CD4-positive, alpha-beta T cell treated with Interleukin-4 for 1 hour (primary cell): ENCODE measurements at places on chromosomes 2 and 18.

GRCh38 chr2:191611614-191612013, 66.3 kb upstream of the NABP1 start:
- no peak for DNase-seq

DNA sequence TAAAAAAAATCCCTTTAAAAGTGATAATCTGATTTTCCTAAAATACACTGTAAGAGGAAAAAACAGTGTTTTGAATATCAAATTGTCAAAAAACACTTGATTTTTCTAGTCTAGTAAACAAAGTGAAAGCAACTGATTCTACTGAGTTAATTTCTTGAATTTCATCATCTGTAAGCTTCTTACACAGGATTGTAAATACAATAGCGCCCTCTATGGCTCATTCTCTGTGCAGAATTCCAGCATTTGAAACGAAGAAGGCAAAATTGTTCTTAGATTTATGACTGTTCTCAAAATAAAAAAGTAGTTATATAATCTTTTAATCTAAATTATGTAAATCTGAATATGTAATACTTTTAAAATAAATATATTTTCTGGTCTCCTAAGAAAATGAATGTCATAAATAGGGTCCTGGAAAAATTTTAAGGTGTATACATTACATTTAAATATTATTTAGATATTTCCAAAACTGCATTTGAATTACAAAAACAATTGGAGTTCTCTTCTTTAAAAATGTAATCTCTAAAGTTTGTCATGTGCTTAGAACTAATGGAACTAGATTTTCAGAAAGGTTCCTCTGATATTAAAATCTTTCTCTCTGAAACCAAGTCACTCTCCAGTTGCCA, 176.9 kb upstream of the MC4R start:
- DNase-seq: no peak

DNA sequence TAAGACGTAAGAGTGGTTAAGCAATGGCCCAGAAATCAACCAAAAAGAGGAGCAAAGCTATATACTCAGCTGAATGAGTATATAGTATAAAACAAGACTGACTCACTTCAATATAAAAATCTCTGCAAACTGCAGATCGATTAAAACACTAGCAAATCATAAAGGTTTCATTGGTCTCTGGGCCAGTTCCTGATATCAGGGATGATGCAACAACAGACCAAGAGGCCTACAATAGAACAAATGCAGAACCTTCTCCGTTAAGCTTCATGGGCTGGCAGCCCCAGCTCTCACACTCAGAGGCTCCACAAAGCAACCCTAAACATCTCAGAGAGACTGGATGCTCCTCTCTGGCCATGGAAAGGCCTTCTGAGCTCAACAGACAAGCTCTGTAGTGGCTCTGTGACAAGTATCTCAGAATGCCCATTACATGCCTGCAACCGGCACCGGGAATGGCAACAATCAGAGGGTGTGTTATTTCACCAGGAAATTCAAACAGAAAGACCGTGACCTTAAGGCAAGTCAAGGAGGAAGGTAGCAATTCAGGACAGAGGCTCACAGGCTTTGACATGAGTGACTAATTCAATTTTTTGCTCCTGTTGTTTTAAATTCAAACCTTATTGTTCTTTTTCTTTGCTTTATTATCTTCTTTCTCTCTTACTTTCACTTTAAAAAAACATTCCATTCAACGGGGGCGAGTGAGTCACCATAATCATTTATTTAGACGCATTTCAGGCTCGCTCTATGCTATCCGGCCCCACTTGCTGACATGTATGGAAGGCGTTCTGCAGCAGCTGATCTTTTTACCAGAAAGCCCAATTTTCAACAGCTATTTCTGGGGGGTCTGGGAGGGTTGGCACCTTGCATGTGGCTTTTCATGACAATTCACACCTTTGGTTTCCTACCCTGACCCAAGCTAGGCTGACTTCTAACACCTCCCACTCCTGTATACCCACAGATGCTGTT, 15.1 kb downstream of the CYRIA start:
- peak; percentile 18 for DNase-seq

DNA sequence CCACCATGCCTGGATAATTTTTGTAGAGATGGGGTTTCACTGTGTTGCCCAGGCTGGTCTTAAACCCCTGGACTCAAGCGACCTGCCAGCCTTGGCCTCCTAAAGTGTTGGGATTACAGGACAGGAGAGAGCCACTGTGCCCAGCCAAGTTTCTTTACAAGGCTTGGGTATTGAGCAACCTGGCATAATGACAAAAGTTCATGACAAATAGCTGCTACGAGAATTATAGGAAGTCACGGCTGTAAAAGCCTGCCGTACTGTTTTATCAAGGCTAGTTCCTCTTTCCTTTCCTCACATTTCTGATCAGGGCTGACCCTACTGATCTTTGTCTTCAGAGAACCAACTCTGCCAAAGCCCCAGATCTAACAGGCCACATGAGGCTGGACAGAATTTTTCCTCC, 490.4 kb upstream of the SPRED2 start:
- DNase-seq: no peak

DNA sequence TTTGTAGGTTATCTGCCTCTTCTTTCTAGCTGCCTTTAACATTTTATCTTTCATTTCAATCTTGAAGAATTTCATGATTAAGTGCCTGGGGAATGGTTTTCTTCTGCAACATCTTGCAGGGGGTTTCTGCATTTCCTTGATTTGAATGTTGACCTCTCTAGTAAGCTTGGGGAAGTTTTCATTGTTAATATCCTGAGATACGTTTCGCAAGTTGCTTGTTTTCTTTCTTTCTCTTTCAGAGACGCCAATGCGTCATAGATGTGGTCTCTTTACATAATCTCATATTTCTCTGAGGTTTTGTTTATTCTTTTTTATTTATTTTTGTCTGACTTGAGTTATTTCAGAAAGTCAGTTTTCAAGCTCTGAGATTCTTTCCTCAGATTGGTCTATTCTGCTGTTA, 225.7 kb downstream of the XIRP2 start:
- DNase-seq: no peak

DNA sequence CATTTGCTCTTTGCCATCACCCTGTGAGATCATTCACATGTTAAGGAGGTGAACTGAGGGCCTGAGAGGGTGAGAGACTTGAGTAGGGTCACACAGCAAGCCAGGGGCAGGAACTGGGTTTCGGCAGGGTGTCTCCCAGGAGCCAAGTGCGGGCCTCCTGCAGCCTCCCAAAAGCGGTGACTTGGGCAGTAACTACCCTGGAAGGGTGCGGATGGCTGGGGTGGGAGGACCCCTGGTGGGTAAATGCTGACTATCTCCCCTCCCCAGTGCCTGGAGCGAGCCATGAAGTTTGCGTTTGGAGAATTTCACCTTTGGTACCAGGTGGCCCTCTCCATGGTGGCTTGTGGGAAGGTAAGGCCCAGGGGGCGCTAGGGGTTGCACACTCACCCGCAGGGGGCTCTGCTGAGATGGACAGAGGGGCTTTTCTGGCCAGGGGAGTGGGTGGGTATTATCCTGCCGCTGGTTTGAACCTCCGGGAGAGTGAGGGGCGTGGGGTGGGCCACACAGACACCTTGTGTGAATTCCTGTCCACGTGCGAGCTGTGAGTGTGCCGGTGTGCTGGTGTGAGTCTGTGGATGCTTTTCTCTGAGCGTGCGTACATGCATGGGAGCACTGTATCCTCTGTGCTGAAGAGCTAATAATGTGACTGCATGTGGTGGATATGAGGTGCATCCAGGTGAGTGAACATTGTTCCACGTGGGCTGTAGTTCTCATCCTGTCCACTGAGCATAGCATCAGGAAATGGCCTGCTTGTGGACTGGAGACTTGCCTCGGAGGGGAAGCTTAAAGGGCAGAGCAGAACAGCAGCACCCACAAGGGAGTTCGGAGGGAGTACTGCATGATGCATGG, 91.0 kb upstream of the MCFD2 start:
- DNase-seq: no peak

- DNase-seq: no peak
Measured at GRCh38 chr2:232139171-232139594, 177.7 kb downstream of the DIS3L2 start.

- no peak for DNase-seq
Measured at GRCh38 chr2:160345071-160345764, 145.1 kb upstream of the ITGB6 start.

- DNase-seq: no peak
Measured at GRCh38 chr2:164363646-164364045, 257.6 kb downstream of the GRB14 start.

- no peak for DNase-seq
Measured at GRCh38 chr2:66696374-66696773, 261.4 kb downstream of the MEIS1 start.

- no peak for DNase-seq
Measured at GRCh38 chr18:79392226-79392625, 3.5 kb upstream of the NFATC1 start.

DNA sequence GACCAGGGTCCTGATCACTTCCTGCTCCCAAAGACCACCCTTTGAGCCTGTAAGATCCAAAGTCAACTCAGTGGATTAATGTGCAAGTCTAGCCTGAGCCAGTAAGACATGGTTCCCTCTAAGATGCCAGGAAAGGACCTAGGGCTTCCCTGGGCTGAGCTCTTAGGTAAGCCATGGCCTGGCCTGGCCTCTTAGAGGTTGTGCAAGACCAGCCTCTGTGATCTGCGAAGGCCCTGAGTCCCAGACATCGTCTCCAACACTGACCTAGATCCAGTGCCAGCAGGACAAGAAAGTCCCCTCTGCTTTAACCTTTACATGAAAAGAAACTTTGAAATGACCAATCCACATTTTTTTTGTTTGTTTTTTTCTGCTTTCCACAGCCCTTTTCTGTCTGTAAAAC, 73.6 kb upstream of the CYP1B1 start:
- no peak for DNase-seq

DNA sequence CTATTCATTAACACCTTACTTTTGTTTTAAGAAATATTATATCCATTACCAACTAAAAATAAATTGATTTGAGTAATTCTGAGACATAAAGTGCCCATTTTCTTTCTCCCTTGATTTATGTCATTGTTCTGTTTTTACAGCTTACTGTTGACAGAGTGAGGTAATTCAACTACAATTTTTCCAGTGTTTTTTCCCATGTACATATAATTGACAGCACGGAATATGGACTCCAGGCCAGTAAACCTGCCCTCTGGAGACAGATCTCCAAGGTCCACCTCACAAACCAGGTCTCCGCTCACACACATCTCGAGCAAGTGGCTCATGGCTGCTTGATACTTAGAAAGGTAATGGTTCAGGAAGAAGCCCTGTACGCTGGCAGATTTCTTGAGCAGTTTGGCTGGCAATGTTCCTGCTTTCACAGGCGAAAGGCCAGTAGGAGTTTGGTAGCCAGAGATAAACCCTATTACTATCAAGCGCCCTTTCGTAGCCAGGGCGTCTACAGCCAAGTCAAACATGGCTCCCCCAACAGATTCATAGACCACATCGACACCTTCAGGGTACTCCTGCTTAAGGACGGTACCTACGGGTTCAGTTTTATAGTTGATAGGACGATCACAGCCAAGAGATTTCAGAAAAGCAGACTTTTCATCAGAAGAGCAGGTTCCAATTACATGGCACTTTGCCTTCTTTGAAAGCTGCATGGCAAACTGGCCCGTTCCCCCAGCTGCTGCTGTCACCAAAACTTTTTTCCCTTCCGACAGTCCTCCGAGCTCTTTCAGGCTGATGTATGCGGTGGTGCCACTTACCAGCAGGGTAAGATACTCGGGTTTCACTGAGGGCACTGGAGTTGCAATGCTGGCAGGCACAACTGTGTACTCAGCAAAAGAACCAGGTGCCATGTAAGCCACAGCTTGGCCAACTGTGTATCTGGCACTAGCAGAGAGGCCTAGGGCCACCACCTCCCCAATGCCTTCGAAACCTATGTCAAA, 7.4 kb downstream of the PTGR3 start:
- no peak for DNase-seq

- no peak for DNase-seq
Measured at GRCh38 chr2:148238561-148238960, 217.7 kb downstream of the MBD5 start.

- no peak for DNase-seq
Measured at GRCh38 chr18:23523429-23524212, 20.3 kb downstream of the RMC1 start.

DNA sequence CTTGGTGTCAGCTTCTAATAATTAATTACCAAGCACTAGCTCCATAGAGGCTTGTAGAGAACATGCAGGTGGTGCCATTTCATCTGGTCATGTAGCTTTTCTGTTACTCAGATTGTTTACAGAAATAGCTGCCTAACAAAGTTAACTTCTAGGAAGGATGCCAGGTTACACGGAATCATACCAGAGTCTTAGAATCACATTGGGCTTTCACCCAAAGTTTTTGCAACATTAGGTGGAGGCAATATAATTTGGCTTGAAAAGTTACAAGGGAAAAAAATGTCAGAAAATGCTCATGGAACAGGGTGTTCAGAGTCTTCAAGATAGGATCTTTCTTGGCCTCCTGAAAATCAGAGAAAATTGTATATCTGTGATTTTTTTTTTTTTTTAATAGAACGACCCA, 135.6 kb downstream of the ARHGAP15 start:
- no peak for DNase-seq

GRCh38 chr18:46939337-46939963, 22.0 kb downstream of the KATNAL2 start:
- no peak for DNase-seq

GRCh38 chr2:229133155-229133772, 137.8 kb downstream of the PID1 start:
- no peak for DNase-seq

GRCh38 chr2:231059756-231060155, 3.1 kb downstream of the PSMD1 start:
- no peak for DNase-seq

DNA sequence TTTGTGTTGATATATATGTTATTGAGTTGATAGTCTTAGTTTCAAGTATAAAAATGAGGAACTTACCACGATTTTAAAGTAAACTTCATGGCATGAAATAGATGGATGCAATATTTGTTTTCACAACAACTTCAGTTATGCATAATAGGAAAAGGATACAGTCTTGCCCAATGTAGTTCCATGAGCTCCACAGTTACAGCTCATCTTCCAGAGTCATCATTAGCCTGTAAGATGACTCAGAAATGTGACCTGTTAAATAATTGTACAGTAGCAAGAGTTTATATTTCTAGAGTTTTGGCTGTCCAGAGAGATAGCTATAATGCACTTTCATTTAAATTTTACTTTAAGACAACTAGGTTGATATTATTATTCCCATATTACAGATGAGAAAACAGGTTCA, 80.9 kb upstream of the ARHGAP28 start:
- no peak for DNase-seq

GRCh38 chr18:74013955-74014354, 133.7 kb downstream of the FBXO15 start:
- DNase-seq: no peak

- DNase-seq: no peak
Measured at GRCh38 chr2:108591163-108591562, 56.9 kb downstream of the LIMS1 start.

DNA sequence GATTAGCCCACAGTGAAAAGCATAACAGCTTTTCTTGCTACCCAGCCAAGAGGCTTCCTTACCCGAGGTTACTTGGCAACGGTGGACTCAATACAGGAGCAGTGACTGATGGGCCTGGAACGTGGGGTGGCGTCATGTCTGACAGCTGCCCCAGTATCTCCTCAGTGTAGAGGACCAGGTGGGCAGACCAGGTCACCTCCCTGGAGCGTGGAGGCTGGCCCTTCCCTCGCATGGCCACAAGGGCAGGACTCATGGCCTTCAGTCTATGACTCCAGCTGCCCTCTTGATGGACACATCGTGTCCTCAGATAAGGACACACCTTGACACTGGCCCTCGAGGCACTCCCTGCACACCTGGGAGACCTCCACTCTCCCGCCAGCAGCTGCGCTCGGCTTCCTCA, 6.4 kb downstream of the ASPRV1 start:
- DNase-seq: no peak
